HFF-Myc (cell line): ENCODE measurements at places on chromosomes 6 and 20.

DNA sequence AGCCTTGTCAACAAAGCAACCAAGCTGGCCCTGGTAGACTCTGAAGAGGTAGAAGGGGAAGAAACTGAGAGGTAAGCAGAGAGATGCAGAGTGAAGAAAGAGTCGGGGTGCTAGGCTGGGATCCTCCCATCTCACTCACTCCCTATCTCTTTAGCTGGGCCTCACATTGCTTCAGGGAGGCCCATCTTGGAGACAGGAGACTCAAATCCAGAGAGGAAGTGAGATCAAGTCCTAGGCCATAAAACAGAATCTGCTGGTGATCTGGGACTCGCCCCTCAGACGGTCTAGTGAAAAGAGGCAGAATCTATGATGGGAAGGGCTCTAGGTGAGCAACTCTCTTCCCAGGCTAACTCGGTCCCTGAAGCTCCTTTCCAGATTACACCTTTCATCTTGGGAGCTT is 659 bp upstream of the GUCA1B start:
- DNase-seq: no peak

DNA sequence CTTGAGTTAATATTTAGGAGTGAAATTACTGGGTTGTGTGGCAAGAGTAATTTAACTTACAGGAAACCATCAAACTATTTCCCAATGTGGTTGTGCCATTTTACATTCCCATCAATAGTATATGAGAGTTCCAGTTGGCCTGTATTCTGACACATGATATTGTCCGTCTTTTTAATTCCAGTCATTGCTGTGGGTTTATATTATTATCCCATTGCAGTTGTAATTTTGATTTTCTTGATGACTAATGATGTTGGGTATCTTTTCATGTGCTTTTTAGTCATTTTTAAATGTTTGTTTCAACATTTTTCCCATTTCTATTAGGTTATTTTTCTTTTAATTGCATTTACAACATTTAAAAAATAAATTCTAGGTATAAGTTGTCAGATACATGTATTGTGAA is 614.0 kb downstream of the UTRN start:
- DNase-seq: no peak

- no peak for DNase-seq
These were observed 15.6 kb upstream of the CBFA2T2 start for GRCh38 chr20:33474097-33474873.

- DNase-seq: no peak
These were observed 2.9 kb downstream of the TNNC2 start for GRCh38 chr20:45823949-45824835.

GRCh38 chr6:146191166-146191565 is 162.3 kb downstream of the GRM1 start:
- DNase-seq: no peak

DNA sequence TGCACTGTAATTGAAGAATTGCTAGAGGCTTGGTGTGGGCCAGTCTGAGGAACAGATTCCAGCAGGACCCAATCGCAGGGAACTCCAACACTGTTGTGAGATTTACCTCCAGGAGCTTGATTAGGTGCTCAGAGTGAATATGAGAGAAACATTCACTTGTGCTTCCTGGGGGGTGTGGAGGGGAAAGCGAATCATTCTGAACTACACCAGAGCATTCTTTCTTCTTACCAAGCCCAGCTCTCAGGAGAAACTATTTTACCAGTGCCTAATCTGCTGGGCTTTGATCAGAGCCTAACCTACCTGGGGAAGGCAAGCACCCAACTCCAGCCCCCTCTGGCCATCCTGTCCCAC is 7.4 kb upstream of the SIRPB1 start:
- no peak for DNase-seq

DNA sequence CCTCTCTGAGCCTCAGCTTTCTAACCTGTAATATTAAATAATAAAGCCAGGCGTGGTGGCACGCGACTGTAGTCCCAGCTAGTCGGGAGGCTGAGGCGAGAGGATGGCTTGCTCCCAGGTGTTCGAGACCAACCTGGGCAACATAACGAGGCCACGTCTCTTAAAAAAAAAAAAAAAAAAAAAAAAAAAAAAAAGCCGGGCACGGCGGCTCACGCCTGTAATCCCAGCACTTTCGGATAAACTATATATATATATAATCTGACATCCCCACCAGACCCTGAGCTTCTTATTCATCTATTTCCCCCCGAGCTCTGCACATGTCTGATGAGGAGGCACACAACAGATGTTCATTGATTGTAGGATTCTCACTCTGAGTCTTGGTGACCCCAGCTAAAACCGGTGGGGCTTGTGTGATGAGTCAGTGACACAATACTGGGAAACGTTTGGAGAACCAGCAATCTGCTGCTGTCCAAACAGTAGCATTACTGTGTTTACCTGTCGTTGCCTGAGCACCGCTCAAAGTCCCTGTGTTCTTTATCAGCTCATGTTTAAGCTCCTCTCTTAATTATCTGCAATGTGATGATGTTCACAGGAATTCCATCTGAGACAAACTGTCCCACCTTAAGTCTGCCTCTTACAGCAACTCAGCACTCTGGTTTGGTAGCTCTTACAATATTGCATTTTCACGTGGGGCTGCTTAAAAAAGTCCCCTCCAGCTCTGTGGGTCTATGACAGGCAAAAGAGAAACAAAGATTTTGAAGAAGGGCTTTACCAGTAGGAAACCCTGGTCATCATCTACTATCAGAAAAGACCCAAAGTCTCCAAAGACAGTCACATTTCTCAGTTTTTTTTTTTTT is 1.0 kb upstream of the SPATA2 start:
- DNase-seq: no peak

GRCh38 chr6:25868436-25869183 is 5.4 kb downstream of the SLC17A3 start:
- no peak for DNase-seq

- DNase-seq: no peak
These were observed 48.6 kb downstream of the HLA-A start for GRCh38 chr6:29990931-29991330.

DNA sequence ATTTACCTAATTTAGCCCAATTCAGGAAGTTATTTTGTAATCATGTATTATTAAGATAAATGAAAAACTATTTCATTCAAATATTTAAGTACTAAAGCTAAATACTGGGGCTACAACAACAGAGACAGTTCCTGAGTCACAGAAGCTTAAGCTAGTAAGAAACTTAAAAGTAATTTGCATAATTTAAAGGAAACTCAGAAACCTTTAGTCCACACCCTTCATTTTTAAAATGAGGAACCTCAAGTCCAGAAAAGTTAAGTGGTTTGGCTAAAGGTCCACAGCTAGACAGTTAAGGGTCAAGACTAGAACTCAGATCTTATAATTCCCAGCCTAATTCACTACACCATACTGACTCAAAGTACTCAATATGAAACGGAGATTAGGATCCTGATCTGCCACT is 7.2 kb downstream of the LMBRD1 start:
- no peak for DNase-seq

GRCh38 chr20:37789408-37789807 is 95.6 kb downstream of the CTNNBL1 start:
- DNase-seq: no peak

- no peak for DNase-seq
These were observed 303 bp downstream of the MBOAT1 start for GRCh38 chr6:20211941-20212391.

GRCh38 chr20:37377346-37378081 is 31.6 kb downstream of the SRC start:
- no peak for DNase-seq

- DNase-seq: no peak
These were observed 296.7 kb downstream of the TFAP2C start for GRCh38 chr20:56925831-56926170.

- no peak for DNase-seq
These were observed 42.7 kb upstream of the CLDN20 start for GRCh38 chr6:155221086-155221485.

DNA sequence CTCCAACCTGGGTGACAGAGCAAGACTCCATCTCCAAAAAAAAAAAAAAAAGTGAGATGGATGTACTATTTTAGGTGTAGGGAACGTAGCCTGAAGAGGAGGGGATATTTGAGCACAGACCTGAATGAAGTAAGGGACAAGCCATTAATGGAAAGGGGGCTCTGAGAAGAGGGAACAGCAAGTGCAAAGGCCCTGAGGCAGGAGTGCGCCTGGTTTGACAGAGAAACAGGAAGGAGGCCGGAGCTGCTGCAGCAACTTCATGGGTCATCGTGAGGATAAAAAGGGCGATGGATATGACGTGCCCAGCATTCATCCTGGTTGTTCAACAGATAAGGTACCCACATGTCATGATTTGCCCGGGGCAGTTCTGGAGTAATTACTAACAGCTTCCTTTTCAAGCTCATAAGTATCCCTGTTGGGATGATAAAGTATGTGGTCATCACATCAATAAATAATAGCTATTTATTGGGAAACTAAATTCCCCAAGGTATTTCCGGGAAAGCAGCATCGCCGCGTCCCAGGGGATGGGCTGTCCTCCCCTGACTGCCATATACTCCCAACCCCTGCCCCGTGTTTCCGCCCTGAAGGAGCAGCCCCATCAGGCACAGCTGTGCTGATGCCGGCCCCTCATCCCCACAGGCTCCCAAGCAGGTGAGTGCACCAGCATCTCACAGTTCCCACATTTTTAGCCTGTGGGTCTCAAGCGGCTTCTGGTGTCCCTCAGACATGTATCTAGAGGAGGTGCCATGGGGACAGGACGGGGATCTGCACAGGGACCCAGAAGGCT is 43.4 kb downstream of the DLGAP4 start:
- no peak for DNase-seq

- DNase-seq: no peak
These were observed 12.4 kb upstream of the MDGA1 start for GRCh38 chr6:37709932-37710555.

GRCh38 chr6:25384967-25385366 is 105.8 kb downstream of the CARMIL1 start:
- no peak for DNase-seq

DNA sequence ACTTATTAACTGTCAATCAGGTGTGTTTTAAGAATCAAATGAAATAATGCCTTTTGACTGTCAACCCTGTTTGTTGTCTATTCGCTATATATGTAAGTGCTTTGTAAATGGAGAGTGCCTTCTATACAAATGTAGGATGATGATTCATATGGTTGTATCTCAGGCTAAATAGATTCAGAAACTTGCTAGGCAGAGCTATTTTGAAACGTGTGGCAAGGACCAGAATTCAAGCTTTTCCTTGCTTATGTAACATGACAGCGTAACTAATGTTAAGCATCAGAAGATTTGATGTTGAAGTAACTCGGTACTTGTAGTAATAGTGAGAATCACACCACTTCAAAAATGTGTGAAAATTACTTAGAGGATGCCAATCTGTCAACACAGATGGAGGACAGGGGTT is 3.4 kb downstream of the OGFRL1 start:
- DNase-seq: no peak

DNA sequence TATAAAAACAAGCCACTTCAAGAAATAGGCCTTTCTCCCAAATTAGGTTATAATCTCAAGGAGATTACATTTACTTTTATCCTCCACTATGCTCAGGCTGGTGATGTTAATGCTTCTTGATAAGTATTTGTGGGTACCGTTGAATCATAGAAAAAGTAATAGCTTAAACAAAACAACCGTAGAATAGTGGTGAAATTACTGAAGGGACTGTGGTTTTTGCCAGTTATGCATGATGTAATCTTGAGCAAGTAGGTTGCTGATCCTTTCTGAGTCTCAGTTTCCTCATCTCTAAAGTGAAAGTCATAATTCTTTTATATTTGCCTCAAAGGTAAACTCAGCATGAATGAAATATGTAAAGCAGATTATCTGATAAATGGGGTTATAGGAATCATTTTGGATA is 187.3 kb upstream of the JAG1 start:
- no peak for DNase-seq

- no peak for DNase-seq
These were observed 31.3 kb upstream of the AFDN start for GRCh38 chr6:167795321-167795811.

DNA sequence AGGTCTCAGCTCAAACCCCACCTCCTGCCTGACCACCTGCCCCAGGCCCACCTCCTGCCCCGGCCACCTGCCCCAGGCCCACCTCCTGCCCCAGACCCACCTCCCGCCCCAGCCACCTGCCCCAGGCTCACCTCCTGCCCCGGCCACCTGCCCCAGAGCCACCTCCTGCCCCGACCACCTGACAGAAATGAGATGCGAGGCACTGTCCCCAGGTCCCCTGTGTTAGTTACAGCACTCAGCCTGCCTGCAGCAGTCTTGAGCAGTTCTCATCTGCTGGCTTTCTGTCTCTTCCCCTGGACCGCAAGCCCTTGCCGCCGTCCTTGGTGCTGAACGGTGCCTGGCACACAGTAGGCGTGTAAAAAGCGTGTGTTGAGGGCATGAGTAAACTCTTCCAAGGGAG is 79.5 kb downstream of the CDH4 start:
- no peak for DNase-seq

DNA sequence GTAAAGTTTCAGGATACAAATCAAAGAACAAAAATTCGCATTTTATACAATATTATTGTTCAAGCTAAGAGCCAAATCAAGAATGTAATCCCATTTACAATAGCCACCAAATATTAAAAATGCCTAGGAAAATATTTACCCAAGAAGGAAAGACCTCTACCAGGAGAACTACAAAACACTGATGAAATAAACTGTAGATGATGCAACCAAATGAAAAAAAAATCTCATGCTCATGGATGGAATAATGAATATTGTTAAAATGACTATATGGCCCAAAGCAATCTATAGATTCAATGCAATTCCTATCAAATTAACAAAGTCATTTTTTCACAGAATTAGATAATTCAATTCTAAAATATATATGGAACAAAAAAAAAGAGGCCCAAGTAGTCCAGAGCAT is 708.8 kb upstream of the MAN1A1 start:
- DNase-seq: no peak

GRCh38 chr6:125953502-125953875 is 3.1 kb upstream of the HINT3 start:
- no peak for DNase-seq

- DNase-seq: no peak
These were observed 2.1 kb downstream of the FKBP1A start for GRCh38 chr20:1390581-1391403.

- no peak for DNase-seq
These were observed 47.7 kb downstream of the MYO6 start for GRCh38 chr6:75796723-75797122.

DNA sequence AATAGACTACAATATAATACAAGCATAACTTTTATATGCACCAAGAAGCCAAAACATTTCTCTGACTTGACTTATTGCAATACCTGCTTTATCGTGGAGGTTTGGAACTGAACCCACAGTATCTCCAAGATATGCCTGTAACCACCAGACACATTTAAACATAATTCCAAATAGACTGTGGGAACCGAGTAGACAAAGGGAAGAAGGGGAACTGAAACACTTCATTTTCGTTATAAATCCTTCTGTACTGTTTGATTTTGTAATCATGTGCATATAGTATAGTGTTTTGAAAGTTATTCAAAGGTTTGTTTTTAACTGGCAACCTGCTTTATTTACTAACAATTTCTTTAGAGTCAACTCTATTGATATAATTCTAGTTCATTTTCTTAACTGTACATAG is 154.9 kb upstream of the BEND6 start:
- DNase-seq: no peak

DNA sequence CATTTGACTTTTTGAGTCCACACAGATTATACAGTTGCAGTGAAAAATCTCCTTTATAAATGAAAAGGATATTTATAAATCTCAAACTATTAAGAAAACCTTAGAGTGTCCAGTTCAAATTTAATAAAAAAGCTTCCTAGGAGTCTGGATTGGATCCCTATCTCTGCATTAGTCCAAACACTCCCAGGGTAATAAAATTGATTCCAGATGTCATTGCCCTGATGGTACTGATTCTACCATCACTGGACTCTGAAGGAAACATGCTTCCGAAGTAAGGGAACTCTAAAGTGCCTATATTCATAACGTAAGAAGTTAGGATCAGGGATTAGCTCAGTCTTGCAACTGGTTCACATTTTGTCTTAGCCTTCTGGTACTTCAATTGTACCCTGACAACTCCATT is 1325.1 kb upstream of the MAP3K7 start:
- no peak for DNase-seq
